ENCODE measurements at places on chromosomes 11 and 22.
A peak's percentile ranks its signal among the peaks of the same experiment; 100 is the strongest.

- DNase-seq, result no peak
Measured at GRCh38 chr11:84905411-84905810, 721.7 kb downstream of the DLG2 start.

- DNase-seq, result no peak
Measured at GRCh38 chr11:27898166-27898565, 197.9 kb upstream of the BDNF start.

- DNase-seq, result no peak
Measured at GRCh38 chr22:39318507-39319283, 728 bp downstream of the RPL3 start.

GRCh38 chr11:69662806-69663205 lies 12.3 kb downstream of the LTO1 start:
- DNase-seq, result no peak

GRCh38 chr11:27161071-27161470 lies 120.5 kb downstream of the BBOX1 start:
- DNase-seq, result no peak

GRCh38 chr11:64025205-64025604 lies 10.5 kb upstream of the FLRT1 start:
- DNase-seq, result no peak

DNA sequence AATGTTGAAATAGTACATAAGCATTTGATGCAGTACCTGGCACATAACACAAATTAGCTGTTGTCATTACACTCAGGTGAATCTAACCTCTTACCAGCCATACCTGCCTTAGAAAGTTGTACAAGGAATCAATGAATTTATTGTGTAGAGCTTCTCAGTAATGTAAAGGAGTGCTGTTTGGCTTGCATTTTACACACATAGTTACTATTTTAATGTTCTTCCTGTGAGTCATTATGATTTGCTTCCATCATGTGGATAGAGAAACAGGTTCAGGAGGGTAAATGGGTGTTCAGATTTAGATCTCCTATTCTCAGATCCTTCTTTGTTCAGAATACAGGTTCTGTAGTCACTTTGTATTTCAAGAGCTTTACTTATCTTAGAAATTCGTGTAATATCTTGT lies 27.6 kb upstream of the RCE1 start:
- no peak for DNase-seq

DNA sequence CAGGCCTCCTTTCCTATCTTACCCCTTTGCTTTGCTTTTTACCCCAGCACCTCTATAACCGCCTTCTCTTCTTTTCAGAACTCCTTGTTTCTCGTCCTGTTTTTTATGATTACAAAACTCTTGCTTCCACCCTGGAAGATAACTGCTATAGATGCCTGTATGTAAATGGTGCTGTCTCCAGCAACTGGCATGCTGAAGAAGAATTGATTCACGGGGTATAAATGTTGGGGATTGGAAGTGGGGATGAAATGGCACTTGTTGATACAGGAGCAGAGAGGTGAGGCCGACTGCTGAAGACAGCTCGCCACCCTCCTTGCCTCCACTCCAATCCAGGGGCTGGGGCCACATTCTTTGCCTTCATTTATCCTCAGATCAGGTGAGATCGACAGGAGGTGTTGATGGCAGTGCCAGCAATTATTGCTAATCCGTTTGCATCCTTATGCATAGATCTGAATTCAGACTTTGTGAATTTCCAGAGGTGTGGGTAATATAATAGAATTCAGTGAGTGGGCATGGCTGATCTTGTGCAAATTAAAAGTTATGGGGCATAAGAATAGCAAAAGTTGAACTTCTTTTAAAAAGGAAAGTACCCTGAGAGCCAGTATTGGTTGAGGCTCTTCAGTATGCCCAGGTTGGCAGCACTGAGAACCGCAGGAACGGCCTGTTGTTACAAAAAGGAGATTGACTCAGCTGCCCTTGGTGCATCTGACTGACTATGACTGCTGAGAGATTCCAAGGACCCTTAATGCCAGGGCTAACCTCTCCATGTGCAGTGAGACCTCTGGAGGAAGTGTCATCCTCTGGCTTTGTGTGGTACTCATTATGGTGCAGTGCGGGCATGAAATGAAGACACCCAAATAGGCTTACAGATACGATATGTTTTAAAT lies 5.3 kb downstream of the NEAT1 start:
- peak; percentile 86 for DNase-seq

GRCh38 chr11:132872211-132872610 lies 660.1 kb downstream of the OPCML start:
- DNase-seq, result no peak

DNA sequence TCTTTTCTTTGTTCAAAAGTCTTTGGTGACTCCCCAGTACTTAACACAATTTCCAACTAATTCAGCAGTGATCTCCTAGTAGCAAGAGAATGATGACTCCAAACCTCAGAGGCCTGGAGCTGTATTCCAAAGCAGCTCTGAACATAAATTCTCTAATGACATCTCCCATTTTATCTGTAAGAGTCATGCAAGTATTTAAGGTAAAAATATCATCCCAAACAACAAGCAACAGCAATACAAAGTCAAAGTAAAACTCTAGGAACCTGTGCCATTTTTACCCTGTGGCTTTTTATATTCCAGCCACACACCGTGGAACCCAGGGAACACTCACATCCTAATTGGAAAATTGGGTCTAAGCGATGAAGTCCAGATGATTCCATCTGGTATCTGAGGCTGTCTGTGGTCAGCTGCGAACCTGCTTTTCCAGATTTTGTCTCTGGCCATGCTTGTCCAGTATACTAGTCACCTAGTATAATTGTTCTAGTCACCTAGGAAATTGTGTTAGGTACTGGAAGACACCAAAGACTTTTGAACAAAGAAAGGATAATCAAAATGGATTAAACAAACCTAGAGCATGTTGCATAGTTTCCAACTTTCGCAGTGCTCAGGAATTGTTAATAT lies 92.3 kb upstream of the SLC25A18 start:
- DNase-seq, result no peak

DNA sequence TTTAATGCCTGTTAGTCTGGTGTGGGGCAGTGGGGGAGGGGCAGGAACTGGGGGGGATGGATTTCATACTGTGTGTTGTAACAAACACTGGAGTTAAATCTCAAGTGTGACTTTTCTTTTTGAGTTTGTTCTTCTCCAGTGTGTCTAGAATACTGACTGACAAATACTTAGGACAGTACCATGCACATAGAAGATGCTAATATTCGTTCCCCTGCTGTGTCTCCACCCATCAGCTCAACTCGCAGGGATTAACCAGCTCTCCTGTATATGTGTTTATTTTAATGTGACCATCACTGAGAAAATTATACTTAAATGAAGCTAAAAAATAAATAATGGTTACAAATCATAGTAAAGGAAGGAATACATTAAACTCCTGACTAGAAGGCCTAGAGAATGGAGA lies 150.9 kb upstream of the E2F8 start:
- no peak for DNase-seq

- DNase-seq, result no peak
Measured at GRCh38 chr22:16776080-16776479, 49.1 kb downstream of the XKR3 start.

DNA sequence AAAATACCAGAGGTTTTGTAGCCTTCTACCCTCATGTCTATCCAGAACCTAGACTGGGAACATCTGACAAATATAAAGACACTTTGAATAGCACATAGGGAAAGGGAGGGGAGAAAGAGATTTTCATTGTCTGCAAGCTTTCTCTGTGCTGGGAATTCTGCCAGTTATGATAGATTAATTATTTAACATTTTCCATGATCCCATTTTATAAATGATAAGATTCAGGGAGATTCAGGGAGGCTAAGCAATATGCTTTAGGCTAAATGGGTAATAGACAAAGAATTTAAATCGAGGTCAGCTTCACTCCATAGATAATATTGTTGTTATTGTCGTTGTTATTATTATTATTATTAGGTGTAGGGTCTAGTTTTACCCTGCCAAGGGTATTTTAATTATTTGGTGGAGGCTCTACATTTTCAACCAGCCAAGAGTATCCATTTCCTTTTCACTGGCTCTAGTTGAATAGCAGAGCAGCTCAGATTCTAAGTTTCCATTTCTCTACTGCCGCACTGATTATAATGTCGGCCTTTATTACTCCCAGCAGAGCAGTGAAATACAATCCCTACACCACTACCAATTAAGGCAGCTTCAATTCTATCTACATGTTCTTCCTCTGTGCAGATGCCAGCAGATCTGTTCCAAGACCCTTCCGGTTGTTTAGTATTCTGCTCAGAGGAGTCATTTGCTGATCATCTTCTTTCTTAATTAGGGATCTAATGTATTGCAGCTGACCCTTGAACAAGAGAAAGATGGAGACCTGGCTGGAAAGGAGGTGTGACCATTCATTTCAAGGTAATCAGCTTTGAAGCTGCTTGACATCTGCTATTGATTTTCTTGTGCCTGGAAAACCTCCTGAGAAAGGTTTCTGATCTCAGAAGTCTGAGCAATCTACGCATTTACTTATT lies 23.8 kb upstream of the SYN3 start:
- no peak for DNase-seq

DNA sequence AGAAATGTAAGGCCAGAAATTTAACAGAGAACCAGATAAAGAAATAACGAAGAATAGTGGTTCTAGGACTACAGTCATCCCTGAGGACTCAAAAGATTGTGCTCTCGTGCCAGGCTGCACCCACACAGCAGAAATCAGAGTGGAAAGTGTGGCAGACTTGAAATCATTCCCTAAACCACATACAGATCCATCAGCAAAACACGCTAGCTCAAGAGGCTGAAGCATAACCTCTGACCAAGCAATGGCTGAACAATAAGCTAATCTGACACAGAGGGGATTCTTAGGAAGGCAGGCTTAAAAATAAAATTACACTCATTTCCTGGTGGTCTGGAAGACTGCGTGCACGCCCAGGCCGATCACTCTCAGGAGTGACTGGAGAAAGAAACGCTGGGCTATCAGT lies 19.0 kb downstream of the NCF4 start:
- DNase-seq, result no peak

- DNase-seq, result no peak
Measured at GRCh38 chr22:48753381-48753730, 1074.3 kb downstream of the BRD1 start.

DNA sequence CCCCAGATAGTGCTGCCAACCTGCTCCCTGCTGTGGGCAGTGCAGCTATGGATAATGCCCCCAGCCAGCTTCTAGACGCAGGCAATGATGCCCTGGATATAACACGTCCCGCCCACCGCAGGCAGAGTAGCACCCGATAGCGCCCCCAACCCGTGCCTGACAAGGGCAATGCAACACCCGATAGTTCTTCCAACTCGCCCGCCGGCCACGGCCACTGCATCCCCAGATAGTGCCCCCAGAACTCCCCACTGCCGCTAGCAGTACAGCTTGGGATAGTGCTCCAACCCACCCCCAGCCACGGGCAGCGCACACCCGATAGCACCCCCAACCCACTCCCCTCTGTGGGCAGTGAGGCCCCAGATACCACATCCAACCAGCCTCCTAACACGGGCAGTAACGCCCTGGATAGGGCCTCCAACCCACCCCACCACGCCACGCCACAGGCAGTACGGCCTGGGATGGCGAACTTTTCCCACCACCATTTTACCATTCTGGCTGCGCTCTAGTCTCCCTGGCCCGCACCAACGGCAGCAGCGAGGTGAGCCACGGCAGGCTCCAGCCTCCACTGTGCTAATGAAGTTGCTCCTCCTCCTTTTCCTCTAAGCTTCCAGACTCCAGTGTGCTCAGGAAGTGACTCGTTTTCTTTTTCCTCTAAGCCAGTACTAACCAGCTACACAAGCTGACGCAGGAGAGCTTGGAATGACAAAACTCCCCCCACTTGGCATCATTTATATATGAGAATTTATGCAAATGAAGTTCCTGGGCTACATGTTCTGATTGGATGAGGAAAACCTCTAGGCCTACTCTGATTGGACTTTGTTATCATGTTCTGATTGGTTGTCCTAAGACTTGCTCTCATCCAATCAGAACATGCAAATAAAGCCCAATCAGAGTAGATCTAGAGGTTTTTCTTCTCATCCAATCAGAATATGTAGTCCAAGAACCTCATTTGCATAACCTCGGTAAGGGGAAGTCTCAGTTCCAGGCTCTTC lies 3.0 kb upstream of the RFPL3 start:
- no peak for DNase-seq

- DNase-seq, result no peak
Measured at GRCh38 chr22:46735747-46736608, 2.1 kb downstream of the CERK start.

DNA sequence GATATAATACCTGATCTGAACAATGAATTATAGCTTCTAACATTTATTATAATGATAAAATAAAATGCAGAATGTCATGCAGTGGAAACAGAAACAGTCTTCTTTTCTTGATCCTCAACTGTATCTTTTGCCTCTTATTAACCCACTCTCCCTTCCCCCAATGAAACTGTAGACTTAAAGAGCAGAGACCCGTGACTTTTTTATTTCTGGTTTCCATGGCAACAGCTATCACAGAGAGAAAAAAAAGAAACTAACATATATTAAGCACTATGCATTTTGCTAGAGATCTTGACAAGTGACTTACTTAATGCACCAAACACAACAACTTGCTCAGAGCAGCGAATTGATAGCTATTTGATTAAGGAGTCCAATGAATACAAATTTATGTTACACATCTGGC lies 69.3 kb downstream of the RAB38 start:
- DNase-seq, result no peak

GRCh38 chr11:2317354-2318050 lies 15.7 kb downstream of the TSPAN32 start:
- DNase-seq, result no peak

Data from hematopoietic multipotent progenitor cell treated with erythropoietin and hydrocortisone succinate and interleukin-3 and kit ligand, for 17 days (in vitro differentiated cells).